Stimulated activated CD8-positive, alpha-beta memory T cell treated with anti-CD3 and anti-CD28 coated beads, Interleukin-15, amount 100 ng/mL, for 4 hours (primary cell): ENCODE measurements at places on chromosomes 7 and 10.

DNA sequence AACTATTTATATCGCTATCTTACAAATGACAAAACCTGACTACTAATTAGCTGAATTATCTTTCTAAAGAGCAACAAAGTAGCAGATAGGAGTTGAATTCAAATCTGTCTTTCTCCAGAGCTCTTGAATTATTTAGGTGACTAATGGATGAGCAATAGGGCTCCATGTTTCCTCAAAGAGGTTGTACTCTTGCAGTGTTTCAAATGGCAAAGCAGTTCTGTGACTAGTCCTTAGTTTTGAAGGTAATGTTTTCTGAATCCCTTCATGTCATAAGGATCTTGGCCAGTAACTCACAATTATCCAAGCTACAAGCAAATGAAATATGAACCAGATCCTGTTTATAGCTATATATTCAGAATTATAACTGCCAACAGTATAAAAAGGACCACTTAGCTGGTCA, 999.7 kb downstream of the NRG3 start:
- DNase-seq: no peak

DNA sequence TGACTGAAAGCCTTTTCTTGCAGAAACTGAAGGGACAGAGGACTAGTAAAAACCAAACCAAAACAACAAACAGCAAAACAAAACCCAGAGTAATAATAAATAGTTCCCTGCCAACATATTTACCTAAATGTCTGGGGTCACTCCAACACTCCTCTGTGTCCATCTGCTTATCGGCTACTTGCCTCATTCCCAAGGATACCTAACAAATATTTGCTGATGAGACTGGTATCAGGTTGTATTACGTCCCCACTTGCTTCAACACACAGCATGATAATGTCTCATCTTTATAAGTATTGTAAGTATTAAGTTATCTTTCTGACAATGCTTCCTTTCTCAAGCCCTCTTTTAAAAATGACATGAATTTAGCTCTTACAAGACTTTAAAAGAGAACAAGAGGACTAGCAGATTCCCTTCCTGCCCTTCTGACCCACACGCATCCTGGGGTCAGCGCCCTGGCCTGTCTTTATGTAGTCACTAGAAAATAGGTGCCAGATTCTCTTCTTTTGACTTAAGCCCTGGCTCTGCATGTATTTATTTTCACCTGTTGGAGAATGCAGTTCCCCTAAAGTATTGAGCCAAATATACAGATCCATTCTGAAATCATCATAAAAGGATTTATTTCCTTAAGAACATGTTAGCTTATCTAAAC, 110.2 kb downstream of the SEM1 start:
- no peak for DNase-seq

DNA sequence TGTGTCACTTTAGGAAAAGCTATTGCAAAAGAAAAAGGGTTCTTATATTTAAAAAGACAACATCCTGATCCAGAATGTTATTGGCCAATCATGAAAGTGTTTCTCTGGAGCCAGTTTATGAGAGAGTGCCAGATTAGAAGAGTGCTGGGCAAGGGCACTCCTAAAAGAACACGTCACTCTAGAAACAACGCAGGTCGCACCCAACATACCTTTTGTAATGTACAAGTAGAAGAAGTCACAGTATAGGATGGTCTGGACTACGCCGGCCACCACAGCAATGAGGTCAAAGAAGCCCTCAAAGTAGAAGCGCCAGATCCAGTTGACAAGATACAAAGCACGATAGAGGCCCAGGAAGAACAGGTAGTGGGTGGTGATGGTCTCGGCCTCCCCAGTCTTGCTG, 18.1 kb upstream of the DAGLB start:
- no peak for DNase-seq

DNA sequence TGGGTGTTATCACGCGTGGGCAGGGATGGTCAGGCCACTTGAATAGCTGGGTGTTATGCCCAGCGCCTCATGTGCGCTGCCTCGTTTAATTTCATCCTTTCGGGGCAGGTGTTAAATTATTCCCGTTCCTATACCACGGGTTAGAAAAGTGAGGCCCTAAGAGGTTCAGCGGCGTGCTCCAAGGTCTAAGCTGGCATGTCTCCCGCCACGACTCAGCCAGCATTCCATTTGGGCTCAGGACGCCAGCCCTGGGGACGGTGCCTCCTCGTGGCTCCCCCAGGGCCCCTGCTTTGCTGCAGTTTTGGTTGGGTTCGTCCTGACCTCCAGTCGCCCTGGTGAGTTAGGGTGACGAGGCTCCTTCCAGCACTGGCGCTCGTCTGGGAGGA, 124.5 kb downstream of the TRRAP start:
- DNase-seq: no peak

DNA sequence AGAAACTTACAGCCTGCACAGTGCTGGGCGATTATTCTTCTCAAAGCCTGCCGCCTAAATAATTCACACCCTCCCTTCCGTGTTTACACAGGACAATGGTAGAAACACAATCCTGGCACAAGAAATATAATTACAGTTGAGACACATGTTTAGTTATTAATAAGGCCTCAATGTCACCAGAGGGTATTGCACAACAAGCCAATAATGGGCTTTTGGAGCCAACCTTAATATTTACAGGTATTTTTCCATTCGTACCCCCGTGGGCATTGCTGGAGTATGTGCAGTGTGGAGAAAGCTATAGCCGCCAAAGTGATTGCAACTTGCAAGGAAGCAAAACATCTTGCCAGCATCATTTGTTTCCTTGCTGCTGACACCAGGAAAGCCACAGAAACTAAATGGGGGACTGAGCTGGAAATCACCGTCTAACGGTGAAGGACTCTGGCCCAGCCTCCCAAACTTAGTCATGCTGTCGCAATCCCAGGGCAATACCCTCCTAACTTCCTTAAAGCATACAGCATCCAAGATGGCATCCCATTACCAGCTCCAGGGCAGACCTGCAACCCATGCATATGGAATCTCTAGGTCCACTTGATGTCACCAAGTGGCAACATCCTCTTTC, 8.6 kb downstream of the CALN1 start:
- no peak for DNase-seq

DNA sequence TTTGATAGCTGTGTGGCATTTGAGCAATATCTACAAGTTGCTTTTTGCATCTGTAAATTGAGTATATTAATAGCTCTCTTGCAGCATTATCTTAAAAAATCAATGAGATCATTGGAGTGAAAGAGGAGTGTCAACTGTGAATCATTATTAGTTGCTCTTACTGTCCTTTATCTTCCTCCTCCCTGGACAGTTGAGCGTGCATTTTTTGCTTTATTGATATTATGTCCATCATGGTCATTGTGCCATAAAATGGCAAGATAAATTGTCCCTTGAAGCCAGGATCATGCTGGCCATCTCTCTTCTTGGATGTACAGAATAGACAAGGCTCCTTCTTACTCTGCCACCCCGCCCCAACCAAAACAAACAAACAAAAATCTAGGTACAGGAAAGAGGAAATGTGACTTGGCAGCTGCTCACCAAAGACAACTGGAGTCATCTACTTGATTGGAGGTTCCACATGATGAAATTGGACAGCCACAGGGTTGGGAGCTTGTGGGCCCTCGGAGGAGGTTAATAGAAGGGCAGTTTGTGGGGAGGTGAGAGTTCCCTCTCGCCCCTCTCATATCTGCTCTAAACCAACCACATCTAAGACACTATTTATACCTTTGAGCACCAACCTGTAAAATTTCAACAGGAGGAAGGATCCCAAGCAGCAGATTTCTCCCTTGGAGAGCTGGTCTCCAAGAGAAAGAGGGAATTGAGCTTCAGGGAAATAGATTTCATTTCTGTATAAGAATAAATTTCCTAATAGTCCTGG, 252.7 kb downstream of the SKIDA1 start:
- no peak for DNase-seq

- DNase-seq: no peak
Observed at GRCh38 chr7:116633131-116633988, 38.6 kb upstream of the MET start.

DNA sequence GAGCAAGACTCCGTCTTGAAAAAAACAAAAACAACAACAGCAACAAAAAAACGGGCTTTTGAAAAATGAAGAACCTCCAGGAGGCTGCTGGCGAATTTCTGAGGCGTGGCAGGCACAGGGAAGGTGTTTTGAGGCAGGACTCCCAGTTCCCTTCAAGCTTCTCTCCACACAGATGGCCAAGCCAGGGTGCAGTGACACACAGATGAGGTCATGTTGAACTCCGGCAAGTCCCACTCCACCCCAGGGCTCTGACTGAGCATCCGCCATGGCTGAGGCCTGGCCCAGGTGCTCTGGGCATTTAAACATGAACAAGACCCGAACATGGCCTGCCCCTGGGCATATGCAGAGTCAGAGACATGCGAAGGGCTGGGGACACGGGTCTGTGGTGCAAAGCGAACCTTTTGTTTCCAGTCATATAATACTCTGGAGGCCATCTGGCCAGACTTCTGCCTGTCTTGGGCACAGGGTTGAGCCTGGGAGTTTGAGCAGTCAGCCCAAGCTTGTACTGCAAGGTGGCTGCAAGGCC, 514.6 kb upstream of the FOXK1 start:
- DNase-seq: no peak

DNA sequence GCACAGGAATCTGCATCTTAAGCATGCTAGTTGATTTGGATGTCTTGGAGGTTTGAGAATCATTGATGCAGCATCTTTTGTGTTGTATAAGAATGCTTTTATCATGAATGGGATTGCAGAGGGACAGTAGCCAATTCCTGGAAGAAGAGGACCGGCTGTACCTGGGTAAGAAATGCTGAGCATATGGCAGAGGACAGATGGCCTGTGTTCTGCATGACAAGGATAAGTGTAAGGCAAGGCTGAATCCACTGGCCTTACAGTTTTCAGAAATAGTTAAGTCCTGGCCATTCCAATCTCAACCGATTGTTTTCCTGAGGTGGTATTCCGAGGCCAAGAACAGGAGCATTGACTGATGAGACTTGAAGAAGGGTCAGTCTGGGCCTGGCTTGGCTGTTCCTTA, 24.4 kb upstream of the KBTBD2 start:
- DNase-seq: no peak

GRCh38 chr7:117448655-117449054, 21.4 kb upstream of the ASZ1 start:
- DNase-seq: no peak

DNA sequence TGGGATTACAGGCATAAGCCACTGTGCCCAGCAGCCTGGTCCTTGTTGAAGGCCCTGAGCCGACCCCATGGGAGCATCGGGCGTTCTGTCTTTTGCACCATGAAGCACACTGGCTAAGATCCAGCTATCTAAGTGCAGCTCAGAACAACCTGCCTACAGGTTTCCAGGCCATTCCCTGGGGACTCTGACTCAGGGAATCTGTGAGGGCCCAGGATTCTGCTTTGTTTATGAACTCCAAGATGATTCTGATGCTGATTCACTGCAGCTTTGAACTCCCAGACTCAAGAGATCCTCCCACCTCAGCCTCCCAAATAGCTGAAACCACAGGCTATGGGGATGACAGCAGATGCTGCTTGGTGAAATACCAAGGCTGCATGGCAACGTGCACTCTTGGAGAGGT, 30.2 kb downstream of the NPTX2 start:
- DNase-seq: no peak

- DNase-seq: no peak
Observed at GRCh38 chr10:30737931-30738391, 108.4 kb upstream of the LYZL2 start.

- DNase-seq: no peak
Observed at GRCh38 chr10:75070961-75071428, 40.5 kb upstream of the SAMD8 start.

GRCh38 chr7:24707988-24708615, 49.2 kb downstream of the GSDME start:
- no peak for DNase-seq

- DNase-seq: no peak
Observed at GRCh38 chr10:66714741-66715140, 211.1 kb upstream of the LRRTM3 start.

DNA sequence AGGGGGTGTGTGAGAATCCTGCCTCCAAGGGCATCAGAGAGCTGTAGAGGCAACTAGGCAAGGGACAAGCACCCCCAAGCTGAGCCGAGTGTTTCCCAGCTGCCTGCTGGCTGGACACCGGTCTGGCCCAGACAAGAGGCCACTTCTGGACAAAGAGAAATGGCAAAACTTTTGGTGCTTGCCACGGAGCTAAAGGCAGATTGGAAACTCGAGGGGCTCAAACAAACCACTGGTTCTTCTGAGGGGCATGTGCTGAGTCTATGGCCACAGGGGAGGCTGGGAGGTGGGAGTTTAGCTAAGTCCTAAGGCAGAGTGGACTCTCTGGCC, 66.5 kb upstream of the INPP5A start:
- DNase-seq: no peak

- DNase-seq: no peak
Observed at GRCh38 chr7:47546733-47547494, 35.0 kb downstream of the TNS3 start.

DNA sequence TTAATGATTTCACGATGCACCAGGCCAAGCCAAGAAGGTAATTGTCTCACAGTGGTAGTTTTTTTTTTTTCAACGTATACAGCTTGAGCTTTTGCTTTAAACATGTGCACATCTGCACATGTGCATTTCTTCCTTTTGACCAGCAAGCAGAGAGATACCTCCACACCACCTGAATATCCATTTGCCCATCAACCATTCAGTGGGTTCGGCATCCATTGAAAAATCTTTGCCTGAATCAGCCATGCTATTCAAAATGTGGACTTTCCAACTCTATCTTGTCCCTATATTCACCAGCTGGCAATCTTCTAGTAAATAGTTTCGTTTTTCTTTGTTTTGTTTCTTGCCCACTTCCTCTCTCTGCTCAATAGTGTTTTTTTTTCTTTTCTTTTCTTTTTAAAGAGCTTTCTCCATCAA, 7.7 kb upstream of the TRA2A start:
- no peak for DNase-seq

GRCh38 chr10:680745-681144, 8.7 kb downstream of the DIP2C start:
- no peak for DNase-seq
